ENCODE measurements at places on chromosomes 16 and 17.

GRCh38 chr17:76530811-76531485 lies 6.6 kb downstream of the CYGB start:
- DNase-seq: no peak

- no peak for DNase-seq
Measured at GRCh38 chr17:57730026-57730701, 14.9 kb downstream of the CCDC182 start.

DNA sequence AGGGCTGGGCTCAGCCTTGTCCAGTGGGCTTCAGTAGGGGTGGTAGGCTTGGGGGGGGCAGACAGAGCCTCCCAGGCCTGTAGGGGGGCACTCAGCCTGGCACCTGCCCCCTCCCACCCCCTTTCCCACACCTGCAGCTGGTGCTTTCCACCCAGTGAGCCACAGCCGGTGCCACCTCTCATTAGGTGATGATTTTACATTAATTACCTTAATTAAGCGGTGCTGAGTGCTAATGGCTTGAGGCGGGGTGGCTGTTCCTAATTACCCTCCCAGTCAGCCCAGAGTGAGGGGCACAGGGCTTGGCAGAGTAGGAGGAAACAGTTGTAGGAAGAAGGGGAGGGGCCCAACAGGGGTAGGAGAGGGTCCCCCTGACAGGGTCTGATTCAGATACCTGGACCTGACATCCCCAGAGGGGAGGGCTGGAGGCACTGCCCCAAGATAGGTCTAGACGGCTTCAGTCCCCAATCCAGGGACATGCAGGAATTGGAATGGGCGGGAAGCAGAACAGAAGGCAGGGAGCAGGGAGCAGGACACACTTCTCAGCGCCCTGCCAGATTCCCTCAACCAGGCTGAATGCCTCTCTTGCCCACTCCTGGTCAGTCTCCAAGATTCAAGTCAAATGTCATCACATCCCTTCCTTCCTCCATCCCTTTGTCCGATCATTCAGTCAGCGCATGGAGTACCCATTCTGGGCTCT lies 26.5 kb upstream of the PHF12 start:
- no peak for DNase-seq

DNA sequence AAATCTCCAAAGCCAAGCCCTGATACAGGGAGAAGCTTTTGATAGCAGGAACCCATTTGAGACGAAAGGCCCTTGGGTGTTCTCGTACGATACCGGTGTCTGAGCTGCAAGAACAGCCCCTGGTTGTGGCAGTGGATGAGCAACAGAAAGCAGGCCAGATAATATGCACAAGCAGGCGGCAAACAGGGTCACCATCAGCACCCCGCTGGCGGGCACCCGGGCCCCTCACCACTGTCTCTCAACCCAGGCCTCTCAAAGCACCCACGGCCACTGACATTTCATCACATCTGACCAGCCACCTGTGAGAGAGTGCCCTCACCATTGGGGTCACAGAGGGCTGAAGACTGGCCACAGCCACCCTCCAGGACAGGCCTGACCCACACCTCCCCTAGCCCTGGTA lies 230.4 kb downstream of the C16orf78 start:
- no peak for DNase-seq

DNA sequence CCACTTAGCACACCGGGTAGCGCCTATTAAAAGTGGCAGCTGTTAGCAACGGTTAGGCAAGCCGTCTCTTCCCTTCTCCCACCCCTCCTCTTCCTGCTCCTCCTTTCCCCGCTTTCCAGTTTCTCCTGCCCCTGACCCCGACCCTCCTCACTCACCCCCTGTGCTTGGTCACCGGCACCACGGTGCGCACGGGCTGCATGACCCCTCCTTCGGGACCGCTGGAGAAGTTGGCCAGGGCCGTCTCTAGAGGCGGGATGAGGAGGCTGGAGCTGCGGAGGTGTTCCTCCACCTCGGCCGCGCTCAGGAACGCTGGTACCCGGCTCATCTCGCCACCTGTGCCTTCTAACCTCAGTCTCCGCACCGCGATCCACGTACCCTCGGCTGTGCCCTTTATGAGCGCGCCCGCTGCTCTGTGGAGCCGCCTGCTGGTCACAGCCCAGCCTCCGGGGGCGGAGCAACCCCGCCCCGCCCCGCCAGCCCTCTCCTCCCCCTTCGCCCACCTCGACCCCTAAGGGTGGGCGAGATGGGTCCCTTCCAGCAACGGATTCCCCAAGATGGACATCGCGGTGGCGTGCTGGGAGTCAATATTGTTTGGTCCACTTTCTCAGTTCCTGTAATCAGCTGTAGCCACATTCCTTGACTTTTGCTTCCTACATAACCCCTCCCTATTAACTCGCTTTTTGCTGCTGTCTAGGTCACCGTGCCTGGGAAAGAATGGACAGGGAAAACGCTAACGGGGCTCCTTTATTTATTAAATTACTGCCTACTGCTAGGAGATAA lies at the start of gene CRYM:
TSS of gene CRYM (minus strand) at position 364 of the 780 bp plus-strand sequence. CDS start at position 325, 39 bp downstream.
- peak; percentile 75 for DNase-seq

DNA sequence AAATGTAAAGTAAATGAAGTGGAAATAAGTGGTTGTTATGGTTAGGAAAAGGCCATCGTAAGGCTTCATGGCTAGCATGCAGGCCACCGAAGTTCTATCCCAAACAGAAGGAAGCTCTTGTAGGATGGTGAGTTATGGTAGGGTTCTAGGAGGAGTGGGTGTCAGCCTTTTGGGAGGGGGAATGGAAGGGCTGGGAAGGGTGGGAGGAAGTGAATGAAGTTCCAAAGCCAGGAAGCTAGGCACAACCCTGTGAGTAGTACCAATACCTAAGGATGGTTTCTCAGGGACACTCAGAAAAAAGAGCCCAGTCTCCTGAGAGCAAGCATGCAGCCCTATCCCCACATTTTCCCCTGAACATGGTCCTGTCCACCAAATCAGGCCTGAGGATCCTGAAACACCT lies 36.3 kb upstream of the CDRT4 start:
- DNase-seq: no peak

GRCh38 chr17:32292094-32292493 lies 26.5 kb downstream of the RHBDL3 start:
- no peak for DNase-seq

DNA sequence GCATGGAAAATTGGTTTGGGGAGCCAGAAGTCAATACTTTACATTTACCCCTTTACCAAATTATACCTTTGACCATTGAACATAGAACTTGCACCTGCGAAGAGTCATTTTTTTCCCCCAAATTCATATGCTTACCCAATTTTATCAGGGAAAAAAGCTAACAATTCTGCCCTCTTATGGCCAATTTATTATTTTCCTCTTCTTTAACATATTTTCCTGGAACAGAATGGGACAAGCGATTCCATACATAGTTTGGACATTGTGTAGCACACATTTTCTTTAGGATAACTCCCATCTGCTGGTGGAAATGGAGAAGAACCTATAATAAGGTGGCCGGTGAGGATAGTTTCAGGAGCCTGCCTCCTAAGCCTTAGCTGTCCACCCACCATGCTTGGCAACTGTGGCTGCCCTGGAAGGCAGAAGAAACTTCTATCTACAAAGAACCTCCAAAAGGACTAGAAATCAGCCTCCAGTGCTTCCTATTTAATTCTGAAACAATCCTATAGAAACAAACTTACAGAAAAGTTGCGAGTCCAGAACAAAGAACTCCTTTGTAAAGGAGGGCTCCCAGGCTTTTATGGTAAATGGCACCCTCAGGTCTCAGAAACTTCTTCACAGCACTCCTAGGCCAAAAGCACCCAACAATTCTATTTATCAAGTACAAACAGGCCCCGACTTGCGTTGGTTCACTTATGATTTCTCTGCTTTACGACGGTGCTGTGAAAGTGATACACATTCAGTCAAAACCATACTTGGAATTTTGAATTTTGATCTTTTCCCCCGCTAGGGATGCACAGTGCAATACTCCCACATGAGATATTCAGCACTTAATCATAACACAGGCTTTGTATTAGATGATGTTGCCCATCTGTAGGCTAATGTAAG lies 64.1 kb upstream of the CACNG4 start:
- no peak for DNase-seq

- no peak for DNase-seq
Measured at GRCh38 chr17:9557857-9558256, 17.8 kb downstream of the STX8 start.

GRCh38 chr17:81307636-81308560 lies 12.8 kb upstream of the SLC38A10 start:
- DNase-seq: no peak

- DNase-seq: no peak
Measured at GRCh38 chr16:9119795-9120194, 28.4 kb downstream of the HAPSTR1 start.

DNA sequence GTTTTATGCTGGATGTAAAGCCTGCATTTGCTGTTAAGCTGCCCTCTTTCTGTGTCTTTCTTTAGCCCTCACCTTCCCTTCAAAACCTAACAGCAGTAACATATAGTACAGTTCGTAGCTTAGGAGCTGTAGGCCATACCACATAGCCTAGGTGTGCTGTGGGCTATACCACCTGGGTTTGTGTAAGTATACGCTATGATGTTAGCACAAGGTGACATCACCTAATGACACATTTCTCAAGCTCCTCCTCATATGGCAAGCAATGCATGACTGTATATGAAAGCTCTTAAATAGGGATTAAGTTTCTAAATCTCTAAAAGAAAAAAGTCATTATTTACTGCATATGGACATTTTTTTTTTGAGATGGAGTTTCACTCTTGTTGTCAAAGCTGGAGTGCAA lies 57.8 kb upstream of the TMEM97 start:
- no peak for DNase-seq

GRCh38 chr17:45438931-45439610 lies 6.4 kb upstream of the ARHGAP27 start:
- DNase-seq: no peak

- peak; percentile 7 for DNase-seq
Measured at GRCh38 chr17:28643983-28644786, 773 bp downstream of the BLTP2 start.

- DNase-seq: no peak
Measured at GRCh38 chr16:76749780-76750375, 441.1 kb upstream of the MON1B start.

GRCh38 chr17:18859256-18859655 lies 1.3 kb downstream of the PRPSAP2 start:
- no peak for DNase-seq

DNA sequence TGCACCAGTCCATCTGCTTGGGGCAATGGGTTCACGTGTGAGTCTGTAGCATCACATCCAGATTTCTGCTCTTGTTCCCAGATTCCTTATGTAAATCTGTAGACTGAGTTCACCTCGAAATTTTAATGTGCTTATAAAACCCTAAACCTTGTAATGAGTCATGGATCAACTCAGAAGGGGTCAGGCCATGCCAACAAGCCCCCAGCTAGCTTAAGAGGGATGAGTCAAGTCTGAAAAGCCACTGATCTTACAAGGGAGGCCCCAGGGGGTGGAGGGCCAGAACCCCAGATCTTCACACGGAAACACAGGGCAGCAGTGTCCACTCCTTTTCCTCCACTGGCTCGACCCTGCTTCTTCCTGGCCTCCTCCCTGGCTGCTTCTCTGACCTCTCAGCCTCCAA lies 399.1 kb upstream of the CDH5 start:
- no peak for DNase-seq

GRCh38 chr17:58148609-58149008 lies 425 bp downstream of the OR4D1 start:
- DNase-seq: no peak

- no peak for DNase-seq
Measured at GRCh38 chr16:2865651-2866050, 7.7 kb upstream of the PRSS22 start.

DNA sequence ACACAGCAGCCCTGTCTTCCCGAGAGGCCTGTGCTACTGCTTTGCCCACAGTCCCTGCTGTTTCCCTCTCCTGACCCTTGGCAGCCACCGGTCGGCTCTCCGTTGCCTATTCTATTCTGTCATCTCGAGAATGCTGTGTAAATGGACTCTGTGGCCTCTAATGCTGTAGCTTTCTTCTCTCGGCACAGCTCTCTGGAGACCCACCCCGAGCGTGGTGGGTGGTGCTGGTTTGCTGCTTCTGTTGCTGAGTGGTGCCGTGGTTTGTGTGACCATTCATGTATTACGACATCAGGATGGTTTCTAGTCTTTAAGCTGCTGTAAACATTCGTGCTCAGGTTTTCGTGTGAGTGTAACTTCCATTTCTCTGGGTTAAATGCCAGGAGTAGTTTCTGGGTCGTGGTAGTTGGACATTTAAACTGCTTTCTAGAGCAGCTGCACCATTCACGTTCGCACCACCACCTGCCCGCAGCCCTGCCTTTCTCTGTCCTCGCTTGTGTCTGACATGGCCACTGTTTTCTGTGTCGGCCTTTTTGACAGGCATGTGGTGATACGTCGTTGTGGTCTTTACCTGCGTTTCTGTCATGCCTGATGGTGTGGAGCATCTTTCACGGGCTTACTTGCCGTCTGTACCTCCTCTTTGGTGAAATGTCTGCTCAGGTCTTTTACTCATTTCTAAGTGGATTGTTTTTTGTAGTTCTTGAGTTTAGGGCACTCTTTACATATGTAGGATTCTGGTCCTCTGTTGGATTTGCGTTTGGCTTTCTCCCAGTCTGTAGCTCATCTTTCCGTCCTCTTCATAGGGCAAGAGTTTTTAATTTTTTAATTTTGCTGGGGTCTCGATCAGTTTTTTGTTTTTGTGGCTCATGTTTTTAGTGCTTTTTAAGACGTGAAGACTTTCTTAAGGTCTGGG lies 47.7 kb upstream of the ZNF750 start:
- DNase-seq: no peak

DNA sequence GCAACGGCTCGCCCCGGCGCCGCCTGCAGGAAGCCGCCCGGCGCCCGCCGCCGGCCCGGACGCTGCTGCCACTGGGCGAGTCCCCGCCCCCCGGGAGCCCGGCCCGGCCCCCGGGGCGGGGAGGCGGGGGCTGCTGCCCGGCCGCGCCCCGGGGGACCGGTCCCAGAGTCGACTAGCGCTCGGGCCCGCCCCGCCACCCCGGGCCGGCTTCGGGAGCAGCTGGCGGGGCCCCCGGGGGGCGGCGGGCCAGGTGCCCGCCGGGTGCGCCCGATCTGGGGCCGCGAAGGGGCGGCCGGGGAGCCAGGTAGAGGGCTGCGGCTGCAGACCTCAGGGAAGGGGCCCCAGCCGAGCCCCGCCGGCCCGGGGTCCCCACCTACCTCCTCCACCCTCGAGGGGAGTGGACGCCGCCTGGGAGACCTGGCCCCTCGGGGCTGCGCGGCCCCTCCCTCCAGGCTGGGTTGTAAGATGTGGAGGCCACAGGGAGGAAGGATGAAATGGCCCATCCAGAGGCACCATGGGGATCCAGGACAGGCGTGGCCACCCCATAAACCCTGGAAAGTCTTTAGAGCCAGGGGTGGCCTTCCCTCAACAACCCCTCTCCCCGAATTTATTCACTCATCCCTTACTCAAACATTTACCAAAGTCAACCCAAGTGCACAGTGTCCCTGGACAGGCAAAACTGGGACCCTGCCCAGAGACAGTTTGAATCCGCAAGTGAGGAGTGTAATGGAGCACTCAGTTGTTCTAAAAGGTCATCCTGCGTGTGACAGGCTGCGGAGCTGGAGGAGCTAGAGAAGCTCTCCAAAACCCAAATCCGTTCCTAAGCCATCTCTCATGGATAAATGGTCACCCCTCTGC lies at the start of gene CDYL2:
TSS of gene CDYL2 (minus strand) at position 73 of the 858 bp plus-strand sequence. CDS start 425 bp downstream, outside the sequence.
- no peak for DNase-seq

- no peak for DNase-seq
Measured at GRCh38 chr17:40320756-40321523, 12.0 kb downstream of the RARA start.

GRCh38 chr16:87161822-87162676 lies 155.1 kb downstream of the C16orf95 start:
- no peak for DNase-seq

All from NCI-H1930 (cell line).